ENCODE measurements at places on chromosomes 13 and 19.

GRCh38 chr13:33865945-33866344 lies 48.0 kb downstream of the RFC3 start:
- ATAC-seq, result no peak

- no peak for ATAC-seq
Observed at GRCh38 chr13:104650431-104650830, 1584.2 kb upstream of the SLC10A2 start.

DNA sequence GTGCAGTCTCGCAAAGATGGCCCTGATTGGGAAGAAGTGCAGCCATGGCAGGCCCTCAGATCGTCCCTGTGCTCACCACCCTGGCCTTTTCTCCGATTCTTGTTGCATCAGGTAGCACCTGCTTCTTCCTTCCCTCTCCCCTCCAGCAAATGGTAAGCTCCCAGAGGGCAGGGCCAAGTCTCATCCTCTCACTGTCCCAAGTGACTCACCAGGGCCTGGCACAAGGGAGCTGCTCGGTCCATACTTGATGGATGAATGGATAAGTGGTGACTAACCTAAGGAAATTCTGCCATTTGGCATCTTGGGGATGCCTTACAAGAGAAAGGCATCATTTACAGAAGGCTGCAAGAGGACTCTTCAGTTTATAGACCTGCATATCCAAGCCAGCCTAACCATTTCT lies 84.9 kb downstream of the ZIC5 start:
- ATAC-seq, result no peak

DNA sequence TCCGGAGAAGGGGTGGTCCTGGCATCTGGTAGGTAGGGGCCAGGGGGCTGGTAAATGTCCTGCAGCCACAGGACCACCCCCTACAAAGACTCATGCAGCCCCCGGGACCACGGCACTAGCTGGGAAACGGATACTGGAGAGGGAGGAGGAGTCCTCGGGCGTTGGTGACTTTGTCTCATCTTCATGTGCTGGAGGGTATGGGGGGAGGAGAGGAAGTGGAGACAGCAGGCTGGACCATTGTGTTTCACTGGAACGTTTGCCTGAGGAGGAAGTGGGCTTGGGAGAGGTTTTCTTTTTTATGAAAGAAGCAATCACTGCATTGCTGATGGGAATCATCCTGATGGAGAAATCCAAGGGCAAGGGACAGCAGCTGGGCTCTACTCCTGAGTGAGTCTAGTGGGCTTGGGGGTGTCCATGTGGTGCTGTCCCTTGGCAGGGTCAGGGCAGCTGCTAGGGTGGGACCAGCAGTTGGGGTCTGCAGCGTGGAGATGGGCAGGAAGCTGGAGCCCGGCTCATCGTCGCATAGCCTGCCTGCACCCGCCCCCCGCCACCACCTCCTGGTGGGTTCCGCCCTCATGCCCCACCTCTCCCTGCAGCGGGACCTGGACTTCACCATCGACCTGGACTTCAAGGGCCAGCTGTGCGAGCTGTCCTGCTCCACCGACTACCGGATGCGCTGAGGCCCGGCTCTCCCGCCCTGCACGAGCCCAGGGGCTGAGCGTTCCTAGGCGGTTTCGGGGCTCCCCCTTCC lies 1.7 kb upstream of the ADM5 start:
- no peak for ATAC-seq

- peak; percentile 9 for ATAC-seq
Observed at GRCh38 chr13:45412274-45413049, 5.7 kb downstream of the SLC25A30 start.

GRCh38 chr13:64755961-64756360 lies 2474.2 kb downstream of the PCDH9 start:
- no peak for ATAC-seq

DNA sequence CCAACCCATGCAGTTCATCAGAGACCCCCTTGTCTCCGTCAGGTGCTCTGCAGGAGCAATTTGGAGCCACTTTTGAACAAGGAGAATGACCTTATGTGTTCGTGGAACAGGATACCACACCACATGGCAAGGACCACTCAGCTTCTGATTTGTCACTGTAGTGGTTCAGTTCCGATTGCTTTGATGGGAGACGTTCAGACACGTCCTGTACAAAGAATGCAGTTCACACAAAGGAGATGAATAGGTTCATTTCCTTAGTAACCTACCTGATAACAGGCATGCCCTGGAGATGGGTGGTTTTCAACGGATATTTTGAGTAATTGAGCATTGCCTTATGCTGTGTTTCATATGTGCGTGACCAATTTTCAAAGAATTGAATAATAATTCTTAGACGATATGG lies 17.2 kb downstream of the FGF9 start:
- no peak for ATAC-seq
